ENCODE measurements at places on chromosomes 3 and 15. TPM values are rescaled to one million over a fixed set of nuclear protein-coding genes. Genes with fewer than 3 reads are reported as not detected.
A peak's percentile ranks its signal among the peaks of the same experiment; 100 is the strongest.

Gene CPLX3
- total RNA-seq, result not detected

Gene MUC20
- total RNA-seq, result not detected

Gene PIK3CB
- total RNA-seq, result 4.8 TPM

Gene AADACL2
- not detected for total RNA-seq

Gene CCDC66
- total RNA-seq, result 8.2 TPM

Gene DUSP7
- total RNA-seq, result 12.4 TPM

Gene OSBPL10
- 8.1 TPM for total RNA-seq

Gene THRB
- total RNA-seq, result 5.1 TPM

Gene TTLL13
- total RNA-seq, result not detected

GRCh38 chr3:35919160-35919559 lies 279.8 kb downstream of the ARPP21 start:
- no peaks in the 10 kb centered on the region for H3K4me1 ChIP-seq
- H3K36me3 ChIP-seq, result no peaks in the 10 kb centered on the region
- no peak overlapping the region for H3K27ac ChIP-seq
- DNase-seq, result no peak
- no peaks in the 10 kb centered on the region for H3K27me3 ChIP-seq

DNA sequence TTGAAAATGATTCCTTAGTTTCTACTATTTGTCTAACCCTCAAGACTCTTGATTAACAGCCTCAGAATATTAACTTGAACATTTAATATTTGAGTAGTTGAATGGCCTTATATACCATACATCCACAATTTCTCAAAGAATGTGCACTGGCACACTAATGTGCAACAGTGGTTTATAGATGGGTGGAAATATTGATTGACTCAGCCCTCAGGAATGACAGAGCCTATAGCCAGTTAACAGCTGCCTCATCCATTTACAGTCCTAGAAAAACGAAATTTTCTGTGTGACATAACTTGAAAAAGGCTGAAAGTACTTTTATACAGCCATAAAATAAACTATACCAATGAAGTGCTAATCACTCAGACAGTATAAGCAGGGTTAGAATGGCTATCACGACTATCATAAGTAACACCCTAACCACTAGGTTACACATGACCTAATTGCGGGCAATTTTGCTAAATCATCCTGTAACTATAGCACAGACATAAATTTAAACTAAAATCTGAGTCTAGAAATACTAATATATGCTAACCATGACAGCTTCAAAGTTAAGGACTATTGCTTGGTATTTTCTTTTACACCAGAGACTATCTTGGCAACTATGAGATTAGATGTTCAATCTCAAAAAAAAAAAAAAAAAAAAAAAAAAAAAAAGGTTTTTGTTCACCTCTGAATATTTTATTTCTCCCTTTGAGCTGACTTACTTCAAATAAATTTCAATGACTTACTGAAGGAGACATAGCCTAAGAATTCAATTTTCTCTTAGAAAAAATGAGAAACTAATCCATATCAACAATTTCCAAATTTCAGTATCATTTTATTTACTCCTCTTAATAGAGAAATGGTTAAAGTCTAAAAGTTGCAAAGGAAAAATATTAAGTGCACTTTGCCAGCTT lies 9.3 kb downstream of the SECISBP2L start:
- peaks cover 28% of the 10 kb centered on the region for H3K36me3 ChIP-seq
- H3K4me1 ChIP-seq, result peaks cover 39% of the 10 kb centered on the region
- 0 out of 2 replicates have a peak overlapping the region, but pooled peaks have one; percentile 25 for H3K27ac ChIP-seq
- H3K27me3 ChIP-seq, result no peaks in the 10 kb centered on the region

DNA sequence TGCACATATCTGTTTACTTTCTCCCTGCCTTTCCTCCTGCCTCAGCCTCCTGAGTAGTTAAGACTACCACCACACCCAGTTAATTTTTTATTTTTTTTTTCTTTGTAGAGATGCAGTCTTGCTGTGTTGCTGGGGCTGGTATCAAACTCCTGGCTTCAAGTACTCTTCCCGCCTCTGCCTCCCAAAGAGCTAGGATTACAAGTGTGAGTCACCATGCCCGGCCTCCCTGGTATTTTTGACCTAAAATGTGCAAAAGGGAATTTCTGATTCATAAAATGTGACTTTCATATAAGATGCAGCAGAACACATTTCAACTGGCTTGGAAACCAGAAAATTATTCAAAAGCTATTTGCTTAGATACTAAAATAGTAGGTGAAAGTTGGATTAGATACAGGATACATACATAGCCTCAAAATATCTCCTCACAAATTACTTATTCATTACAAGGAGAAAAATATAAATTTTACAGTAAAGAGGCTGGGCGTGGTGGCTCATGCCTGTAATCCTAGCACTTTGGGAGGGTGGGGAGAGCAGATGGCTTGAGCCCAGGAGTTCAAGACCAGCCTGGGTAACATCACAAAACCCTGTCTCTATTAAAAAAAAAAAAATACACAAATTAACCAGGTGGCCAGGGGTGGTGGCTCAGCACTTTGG lies 32.0 kb downstream of the MAP4 start:
- H3K27ac ChIP-seq, result peak overlapping the region; percentile 68
- peaks cover 25% of the 10 kb centered on the region for H3K4me1 ChIP-seq
- peak; percentile 91 for DNase-seq
- H3K36me3 ChIP-seq, result no peaks in the 10 kb centered on the region
- no peaks in the 10 kb centered on the region for H3K27me3 ChIP-seq

DNA sequence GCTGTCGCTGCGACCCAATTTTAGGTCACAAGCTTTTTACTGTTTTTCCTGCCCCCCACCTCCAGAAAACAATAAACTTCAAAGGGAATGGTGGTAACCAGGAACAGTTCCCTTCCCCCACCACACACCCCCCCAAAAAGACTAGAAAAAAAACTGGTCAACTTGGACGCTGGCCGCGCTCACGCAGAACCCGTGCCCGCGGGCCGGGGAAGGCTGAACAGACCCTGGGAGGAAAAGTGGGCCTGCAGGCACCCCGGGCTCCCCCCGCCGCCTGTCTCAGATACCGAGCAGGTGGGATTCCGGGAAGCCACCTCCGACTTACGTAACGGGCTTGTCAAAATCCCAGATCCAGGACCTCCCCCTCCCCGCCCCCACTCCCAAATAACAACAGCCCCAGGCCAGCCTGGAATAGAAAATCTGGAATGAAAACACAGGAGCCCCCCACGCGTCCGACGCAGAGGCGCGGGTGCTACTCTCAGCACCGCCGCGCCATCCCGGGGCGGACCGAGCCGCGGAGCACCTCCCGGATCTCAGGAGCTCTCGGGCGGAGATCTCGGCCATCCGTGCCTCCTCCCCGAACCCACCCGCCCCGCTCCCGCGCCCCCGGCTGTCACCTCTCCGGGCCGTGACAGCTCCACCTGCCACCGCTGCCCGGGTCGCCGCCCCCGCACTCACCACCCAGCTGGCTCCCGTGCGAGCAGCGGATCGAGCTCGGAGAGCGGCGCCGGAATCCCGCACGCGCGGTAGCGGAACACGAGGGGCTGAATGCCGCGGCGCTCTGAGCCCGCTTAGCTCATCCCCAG lies 557 bp downstream of the DENND4A start:
- H3K27ac ChIP-seq, result peak overlapping the region; percentile 83
- H3K4me1 ChIP-seq, result peaks cover 31% of the 10 kb centered on the region
- H3K27me3 ChIP-seq, result no peaks in the 10 kb centered on the region
- peak overlapping the region; percentile 87 for H3K4me3 ChIP-seq

- H3K4me1 ChIP-seq, result peaks cover 20% of the 10 kb centered on the region
- H3K27me3 ChIP-seq, result no peaks in the 10 kb centered on the region
- no peak for DNase-seq
- H3K4me3 ChIP-seq, result no peak overlapping the region
Observed at GRCh38 chr15:38520035-38520434, 44.6 kb downstream of the RASGRP1 start.

DNA sequence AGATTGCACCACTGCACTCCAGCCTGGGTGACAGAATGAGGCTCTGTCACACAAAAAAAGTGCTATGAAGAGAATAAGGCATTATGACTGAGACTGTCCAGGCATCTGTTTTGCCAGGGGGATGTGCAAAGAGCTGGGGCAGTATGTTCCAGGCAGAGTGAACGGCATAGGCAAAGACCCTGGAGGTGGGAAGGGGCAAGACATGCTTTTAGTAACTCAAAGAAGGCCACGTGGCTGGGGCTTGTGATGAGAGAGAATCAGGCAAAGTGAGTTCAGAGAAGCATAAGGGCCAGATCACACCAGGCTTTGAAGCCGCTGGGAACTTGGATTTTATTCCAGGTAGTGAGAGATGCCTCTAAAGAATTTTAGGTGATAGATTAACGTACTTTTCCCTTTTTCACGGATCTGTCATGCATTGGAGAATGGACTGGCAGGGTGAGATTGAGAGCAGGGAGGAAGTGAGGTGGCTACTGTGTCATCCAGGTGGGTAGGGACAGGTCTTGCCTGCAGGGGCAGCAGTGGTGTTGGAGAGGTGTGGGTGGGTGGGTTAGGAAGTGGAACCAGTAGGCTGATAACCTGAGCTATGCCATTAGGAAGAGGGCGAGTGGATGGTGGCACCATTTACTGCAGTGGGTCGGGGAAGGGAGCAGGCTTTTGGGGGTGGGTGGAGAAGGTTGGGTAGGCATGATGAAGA lies 31.7 kb downstream of the ATP2B2 start:
- H3K4me1 ChIP-seq, result no peaks in the 10 kb centered on the region
- peaks cover 16% of the 10 kb centered on the region for H3K27me3 ChIP-seq
- no peaks in the 10 kb centered on the region for H3K36me3 ChIP-seq

DNA sequence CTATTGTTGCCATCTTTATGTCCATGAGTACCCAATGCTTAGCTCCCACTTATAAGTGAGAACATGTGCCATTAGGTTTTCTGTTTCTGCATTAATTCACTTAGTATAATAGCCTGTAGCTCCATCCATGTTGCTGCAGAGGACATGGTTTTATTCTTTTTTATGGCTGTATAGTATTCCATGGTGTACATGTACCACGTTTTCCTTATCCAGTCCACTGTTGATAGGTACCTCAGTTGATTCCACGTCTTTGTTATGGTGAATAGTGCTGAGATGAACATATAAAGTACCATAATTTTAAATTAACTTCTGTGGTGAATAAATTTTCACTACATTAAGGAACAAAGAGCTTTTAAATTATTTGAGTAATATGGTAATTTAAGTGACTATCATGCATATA lies 150.4 kb upstream of the BFSP2 start:
- no peaks in the 10 kb centered on the region for H3K4me1 ChIP-seq
- H3K36me3 ChIP-seq, result no peaks in the 10 kb centered on the region
- DNase-seq, result no peak
- no peaks in the 10 kb centered on the region for H3K27me3 ChIP-seq
- H3K27ac ChIP-seq, result no peak overlapping the region

DNA sequence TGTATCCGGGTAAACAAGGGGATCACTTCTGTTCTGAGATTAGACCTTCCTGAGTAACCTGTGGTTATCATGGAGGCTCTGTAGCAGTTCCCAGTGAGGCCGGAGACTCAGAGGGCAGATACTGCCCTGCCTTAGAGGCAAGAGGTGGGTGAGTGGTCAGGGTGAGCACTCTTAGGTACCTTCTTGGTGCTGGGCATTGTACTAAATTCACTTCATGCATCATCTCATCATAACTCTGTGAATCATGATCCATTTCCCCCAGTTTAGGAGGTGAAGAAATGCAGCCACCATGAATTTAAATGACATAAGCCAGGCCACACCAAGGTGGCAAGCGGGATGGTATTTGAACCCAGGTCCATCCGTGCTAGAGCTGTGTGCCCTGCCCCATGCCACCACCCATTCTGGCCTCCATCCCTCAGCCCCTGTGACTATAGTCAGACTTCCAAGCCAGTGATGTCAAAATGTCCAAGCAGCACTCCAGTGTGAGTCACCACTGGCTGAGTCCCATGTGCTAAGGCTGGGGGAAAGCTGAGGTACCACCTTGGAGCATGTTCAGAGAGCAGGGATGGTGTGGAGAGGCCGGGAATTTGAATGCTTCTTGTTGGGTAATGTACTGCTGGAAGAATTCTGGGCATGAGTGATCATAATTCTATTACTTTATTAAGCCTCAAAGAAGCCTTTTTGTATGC lies 88.8 kb downstream of the EPHB1 start:
- no peaks in the 10 kb centered on the region for H3K36me3 ChIP-seq
- H3K4me3 ChIP-seq, result no peak overlapping the region
- H3K4me1 ChIP-seq, result peaks cover 5% of the 10 kb centered on the region
- no peaks in the 10 kb centered on the region for H3K27me3 ChIP-seq
- DNase-seq, result peak; percentile 72

- H3K27me3 ChIP-seq, result no peaks in the 10 kb centered on the region
- H3K4me3 ChIP-seq, result no peak overlapping the region
- no peaks in the 10 kb centered on the region for H3K4me1 ChIP-seq
- H3K27ac ChIP-seq, result no peak overlapping the region
- no peaks in the 10 kb centered on the region for H3K36me3 ChIP-seq
Observed at GRCh38 chr3:108029466-108029865, 61.4 kb downstream of the CD47 start.

- H3K27me3 ChIP-seq, result peaks cover 5% of the 10 kb centered on the region
- peak overlapping the region; percentile 61 for H3K4me3 ChIP-seq
- peak; percentile 49 for DNase-seq
- H3K4me1 ChIP-seq, result no peaks in the 10 kb centered on the region
Observed at GRCh38 chr3:66989860-66990696, 8.0 kb upstream of the KBTBD8 start.

- H3K36me3 ChIP-seq, result 0 out of 2 replicates have a peak, but pooled peaks cover 3% of the 10 kb centered on the region
- H3K27ac ChIP-seq, result no peak overlapping the region
- peak; percentile 59 for DNase-seq
Observed at GRCh38 chr3:8822141-8822540, 52.7 kb upstream of the OXTR start.

GRCh38 chr3:73433079-73433478 lies 191.7 kb downstream of the PDZRN3 start:
- H3K36me3 ChIP-seq, result no peaks in the 10 kb centered on the region
- no peak for DNase-seq
- H3K4me1 ChIP-seq, result peaks cover 30% of the 10 kb centered on the region
- H3K4me3 ChIP-seq, result no peak overlapping the region

GRCh38 chr15:82812994-82813393 lies 3.6 kb downstream of the WHAMM start:
- DNase-seq, result peak; percentile 19
- H3K27me3 ChIP-seq, result no peaks in the 10 kb centered on the region
- H3K4me1 ChIP-seq, result 0 out of 2 replicates have a peak, but pooled peaks cover 20% of the 10 kb centered on the region
- no peak overlapping the region for H3K4me3 ChIP-seq
- peaks cover 36% of the 10 kb centered on the region for H3K36me3 ChIP-seq

DNA sequence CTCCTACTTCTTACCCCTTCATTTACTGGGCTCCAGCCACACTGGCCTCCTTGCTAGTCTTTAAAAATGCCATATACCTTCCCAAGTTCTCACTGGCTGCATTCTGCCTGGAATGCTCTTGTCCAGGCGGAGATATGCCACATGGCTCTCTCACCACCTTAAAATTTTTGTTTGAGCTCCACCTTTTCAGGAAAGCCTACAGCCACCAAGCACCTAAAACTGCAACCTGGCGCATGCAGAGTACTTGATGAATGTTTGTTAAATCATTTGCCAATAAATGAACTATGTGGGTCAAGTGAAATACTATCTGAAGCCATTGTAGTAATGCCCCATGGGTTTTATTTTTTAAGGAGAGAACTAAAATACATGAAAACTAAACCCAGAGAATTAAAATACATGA lies 54.3 kb downstream of the GLB1 start:
- no peak for DNase-seq
- no peak overlapping the region for H3K27ac ChIP-seq
- no peaks in the 10 kb centered on the region for H3K4me1 ChIP-seq
- peaks cover 15% of the 10 kb centered on the region for H3K36me3 ChIP-seq
- no peak overlapping the region for H3K4me3 ChIP-seq
